ENCODE measurements at places on chromosomes 5 and 9.

GRCh38 chr9:111661150-111661801 is at the start of gene GNG10:
Gene GNG10 (plus strand): TSS chr9:111661605. CDS start chr9:111661635, 30 bp downstream.
- peak; percentile 44 for DNase-seq

- no peak for DNase-seq
Measured at GRCh38 chr9:37559125-37559524, 17.1 kb downstream of the FBXO10 start.

GRCh38 chr5:45205403-45205961 is 396.7 kb downstream of the MRPS30 start:
- no peak for DNase-seq

DNA sequence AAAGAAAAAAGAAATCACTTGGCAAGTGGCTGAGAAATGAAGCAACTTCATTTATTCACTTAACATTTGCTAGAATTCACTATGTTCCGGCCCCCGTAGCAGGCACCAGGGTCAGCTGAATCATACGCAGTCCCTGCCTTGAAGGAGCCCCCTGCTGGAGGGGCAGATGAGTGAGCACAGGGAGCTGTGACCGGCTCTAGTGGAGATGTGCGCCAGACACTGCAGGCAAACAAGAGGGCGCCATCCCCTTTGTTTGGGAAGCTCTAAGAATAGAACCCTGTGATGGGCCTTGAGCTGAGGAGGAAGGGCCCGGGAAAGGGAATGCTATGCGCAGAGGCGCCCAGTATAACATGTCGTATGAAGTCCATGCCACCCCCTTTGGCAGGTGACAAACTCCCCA is 20.2 kb upstream of the RPL26L1 start:
- DNase-seq = no peak

DNA sequence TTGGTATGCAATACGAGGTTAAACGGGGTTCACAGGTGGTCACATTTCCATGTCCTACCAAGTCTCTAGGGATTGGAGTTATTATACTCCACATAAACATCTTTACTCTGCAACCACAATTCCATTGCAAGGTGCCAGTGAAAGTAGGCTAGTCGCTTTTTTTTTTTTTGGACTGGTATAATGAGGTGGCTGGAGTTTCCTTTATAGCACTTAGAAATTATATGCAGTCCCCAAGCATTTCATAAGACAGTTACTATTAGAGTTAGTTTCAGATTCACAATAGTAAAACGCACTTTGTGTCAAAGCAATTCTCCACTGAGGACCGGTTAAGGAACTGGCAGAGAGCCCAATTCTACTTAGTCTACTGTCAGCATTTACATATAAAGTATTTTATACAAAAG is 1.4 kb downstream of the MEF2C start:
- no peak for DNase-seq

DNA sequence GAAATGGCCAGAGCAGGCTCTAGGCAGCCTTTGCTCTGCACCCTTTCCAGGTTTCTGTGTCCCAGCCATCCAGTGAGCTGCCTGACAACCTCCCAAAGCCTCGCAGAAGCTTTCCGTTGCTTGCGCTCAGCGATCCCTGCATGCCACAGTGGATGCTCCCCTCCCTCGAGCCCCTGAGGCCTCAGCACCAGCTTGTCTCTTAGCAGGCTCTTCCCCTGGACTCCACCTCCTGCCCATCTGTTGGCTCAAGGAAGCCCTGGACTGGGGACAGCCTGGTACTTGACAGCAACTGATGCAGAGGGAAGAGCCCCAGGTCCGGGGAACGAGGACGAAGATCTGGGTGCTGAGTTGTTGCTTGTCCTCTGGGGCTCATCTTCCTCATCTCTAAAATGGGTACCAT is 23.2 kb downstream of the TSPAN17 start:
- no peak for DNase-seq

GRCh38 chr5:160311491-160312133 is 752 bp downstream of the CCNJL start:
- no peak for DNase-seq

Data from stimulated activated CD8-positive, alpha-beta memory T cell treated with anti-CD3 and anti-CD28 coated beads, Interleukin-12 subunit alpha, Interleukin-12 subunit beta, amount 100 ng/mL, for 1 hour (primary cell).